ENCODE measurements at places on chromosomes 7 and 10.

DNA sequence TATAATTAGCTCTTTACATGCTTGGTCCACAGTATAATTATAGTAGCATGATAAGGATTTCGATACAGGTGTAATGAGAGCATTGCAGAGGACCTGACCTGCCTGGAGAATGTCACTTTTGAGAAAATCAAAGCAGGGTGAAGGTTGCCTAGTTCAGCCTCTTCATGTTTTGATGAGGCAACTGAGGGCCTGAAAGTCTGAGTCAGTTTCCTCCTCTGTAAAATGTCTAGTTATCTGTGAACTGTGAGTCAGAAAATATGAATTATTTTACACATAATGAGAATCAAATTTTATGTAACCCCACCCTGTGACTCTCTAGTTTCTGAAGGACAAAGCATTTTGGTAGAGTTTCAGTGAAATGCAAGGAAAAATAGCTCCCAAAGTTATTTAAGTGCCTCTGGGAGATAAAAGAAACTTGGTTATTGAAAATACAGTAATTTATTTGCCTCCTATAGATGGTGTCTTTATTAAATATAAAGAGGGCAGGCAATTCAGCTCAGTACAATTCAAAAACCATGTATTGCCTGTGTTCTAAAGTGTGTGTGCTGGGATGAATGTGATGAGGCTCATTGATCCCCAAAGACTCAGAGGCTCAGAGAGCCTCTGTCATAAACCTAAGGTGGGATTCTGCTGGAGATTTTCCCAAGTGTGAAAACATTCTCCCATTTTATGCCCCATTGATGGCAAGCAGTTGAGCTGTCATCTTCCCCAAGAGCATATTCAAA is 37.3 kb upstream of the SAMD9L start:
- no peak for DNase-seq

GRCh38 chr7:92121681-92122080 is 12.6 kb downstream of the CYP51A1 start:
- DNase-seq = no peak

DNA sequence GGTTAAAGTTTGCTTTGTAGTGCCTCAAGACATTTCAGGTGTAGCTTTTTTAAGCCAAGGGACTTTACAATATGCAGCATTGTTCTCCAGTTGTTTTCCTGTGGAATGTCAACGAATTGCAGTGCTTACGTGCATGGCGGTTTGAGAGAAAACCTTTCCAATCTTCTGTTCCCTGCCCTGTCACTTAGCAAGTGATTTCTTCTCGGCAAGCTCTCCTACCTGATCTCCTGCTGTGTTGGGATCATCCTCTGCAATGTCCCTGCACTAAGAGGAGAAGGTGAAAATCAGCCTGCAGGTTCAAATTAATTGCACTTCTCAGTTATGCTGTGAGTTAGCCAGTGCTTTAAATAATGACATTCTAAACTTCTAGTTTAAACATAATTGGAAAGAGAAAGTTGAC is 197.6 kb upstream of the FZD1 start:
- DNase-seq = no peak

DNA sequence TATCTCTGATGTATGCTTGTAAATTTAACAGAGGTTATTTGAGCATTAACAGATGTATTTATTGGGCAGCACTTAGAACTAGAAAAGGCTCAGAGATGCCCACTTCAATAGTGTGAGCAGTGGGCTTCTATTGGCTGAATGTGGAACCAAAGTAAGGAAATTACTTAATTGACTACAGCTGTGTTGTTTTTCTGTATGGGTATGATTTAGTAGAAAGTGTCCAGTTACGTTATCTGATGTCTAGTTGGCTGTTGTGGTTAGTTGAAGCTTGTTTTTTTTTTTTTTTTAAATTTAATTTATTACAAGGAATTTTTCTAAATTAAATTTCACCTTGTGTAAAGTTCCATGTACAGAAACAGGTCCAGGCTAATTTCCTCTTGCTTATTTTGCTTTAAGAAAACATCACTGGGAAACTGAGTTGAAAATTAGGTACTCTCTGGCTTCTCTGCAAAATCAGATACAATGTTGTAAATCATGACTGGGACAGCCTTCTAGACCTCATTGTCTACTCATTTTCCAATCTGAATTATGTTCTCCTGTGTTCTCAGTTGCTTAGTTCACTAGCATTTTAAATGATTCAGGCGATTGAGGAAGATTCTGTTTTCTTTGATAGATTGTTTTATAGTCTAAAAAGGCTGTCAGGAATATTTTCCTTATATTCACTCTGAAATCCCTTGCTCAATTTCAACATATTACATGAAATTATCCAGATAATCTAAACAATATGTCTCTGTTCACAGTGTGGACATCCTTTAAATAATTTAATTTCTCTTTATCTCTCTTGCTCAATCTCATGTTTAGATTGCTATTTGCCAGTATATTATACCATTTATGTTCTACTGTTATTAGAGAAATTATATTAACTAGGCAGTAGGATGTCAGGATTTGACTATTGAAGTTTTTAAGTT is 53.0 kb downstream of the PHF14 start:
- no peak for DNase-seq

- DNase-seq = peak; percentile 97
Observed at GRCh38 chr7:44581879-44582603, at the start of gene TMED4. Gene TMED4 (minus strand): TSS chr7:44582231. CDS start chr7:44582206, 25 bp downstream.

GRCh38 chr7:38232502-38233366 is 40.7 kb downstream of the TARP start:
- no peak for DNase-seq

- DNase-seq = no peak
Observed at GRCh38 chr7:100396421-100396982, 23.2 kb downstream of the PILRA start.

GRCh38 chr10:103499881-103500280 is 6.4 kb downstream of the NEURL1 start:
- no peak for DNase-seq

DNA sequence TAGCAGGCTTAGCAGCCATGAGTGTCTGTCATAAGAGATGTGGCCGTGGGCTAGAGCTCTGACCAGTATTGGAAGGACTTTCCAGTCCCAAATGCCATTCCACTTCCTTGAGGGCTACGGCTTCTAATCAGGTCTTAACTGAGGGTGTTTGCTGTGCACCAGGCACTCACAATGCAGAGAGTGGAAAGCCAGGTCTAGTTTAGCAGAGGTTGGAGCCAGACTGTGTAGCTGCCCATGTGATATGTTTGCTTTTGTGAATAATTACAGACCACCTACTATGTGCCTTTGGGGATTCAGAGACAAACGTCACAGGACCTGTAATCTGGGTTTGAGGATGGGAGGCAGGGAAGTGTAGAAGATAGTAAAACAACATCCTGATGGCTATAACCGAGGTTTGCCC is 79.8 kb downstream of the WDFY4 start:
- no peak for DNase-seq

DNA sequence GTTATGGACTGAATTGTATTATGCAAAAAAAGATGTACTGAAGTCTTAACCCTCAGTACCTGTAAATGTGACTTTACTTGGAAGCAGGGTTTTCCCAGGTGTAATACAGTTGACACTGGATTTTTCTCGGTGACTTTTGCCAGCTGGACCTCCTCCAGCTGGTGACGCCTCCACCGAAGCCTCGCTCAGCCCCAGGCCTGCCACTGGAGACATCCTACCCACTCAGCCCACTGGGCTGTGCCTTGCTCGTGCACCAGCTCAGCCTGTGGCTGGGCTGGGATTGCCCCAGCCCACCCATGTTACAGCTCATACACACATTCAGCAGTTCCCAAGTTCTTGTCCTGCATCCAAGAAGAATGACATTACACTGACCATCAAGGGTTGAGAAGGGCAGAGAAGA is 42.4 kb upstream of the GPR22 start:
- no peak for DNase-seq

- no peak for DNase-seq
Observed at GRCh38 chr10:60335708-60336107, 54.0 kb downstream of the ANK3 start.

DNA sequence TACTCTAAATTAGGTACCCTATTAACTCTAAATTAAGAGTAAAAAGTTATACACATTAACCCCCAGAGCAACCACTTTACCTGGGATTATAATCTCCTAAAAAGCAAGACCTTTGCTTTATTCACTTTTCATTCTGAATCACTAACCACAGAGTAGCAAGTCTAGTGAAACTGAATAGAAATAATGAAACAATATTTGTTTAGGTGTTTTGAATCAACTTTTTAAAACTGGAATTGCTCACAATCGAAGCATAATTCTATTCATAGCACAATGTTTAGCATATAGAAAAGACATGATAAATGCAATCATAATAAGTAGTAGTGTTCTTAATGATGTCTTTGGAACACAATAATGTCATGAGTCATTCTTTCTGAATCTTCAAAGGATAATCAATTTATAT is 37.0 kb upstream of the CASD1 start:
- no peak for DNase-seq

DNA sequence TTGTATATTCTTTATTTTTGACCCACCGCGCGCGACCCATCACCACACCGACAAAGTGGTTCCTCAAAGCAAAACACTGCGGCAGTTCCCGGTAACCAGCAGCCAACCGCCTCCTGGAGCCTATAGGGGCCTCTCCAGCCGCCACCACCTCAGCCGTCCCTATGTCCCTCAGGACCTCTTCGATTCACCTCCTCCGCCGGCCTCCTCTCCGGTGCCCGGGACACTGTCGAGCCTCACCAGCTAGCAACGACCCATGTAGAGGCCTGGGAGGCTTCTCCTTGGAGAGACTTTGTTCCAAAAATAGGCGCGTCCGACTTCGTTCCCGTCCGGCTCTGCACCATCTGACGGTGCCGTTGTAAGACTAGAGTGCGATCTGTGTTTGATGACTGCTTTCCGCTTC is 158.8 kb downstream of the HGF start:
- no peak for DNase-seq

DNA sequence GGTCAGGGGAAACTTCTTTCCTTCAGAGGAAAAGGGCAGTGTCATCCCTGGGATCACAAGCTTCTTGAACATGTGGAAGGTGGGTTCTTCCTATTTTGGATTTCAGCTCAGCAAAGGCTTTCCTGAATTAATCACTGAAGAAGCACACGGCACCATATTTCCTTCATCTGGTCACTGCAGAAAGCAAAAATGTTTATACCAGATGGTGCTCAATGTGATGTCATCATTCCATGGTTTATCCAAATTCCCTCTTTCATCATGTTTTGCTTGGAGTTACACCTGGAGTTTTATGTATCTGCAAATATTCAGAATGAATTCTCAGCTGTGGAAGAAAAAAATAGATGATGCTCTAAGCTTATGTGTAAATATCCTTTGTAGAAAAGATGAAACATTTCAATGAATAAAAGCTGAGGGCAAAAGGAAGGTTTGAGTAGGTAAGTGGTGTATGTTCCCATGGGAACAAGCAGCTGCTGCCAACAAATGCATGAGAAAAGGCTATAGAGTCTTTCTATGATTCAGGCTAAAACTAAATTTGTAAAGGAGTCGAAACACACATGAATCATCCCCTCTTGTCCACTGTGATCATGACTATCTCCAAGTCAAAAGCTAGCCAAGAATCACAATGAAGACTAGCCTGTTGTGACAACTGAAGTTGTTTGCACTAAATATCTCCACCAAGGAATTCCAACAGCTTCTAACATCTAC is 26.9 kb upstream of the BPGM start:
- DNase-seq = no peak

DNA sequence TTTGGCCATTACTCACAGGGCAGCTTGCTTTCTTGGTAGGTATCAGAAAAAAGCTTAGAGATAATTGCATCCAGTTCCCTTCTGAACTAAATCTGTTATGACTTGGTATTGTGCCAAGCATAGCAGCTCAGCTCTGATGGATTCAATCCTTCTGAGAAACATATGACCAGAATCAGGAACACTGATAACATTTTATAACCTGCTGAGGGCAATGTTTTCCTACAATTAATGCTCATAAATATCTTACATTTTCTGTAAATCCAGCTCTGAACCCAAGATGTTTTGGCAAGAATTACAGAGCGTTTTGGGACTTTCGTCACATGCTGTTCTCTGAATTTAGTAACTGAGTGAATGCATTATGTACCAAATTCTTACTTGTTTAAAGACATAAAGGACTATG is 167.8 kb downstream of the KIF20B start:
- no peak for DNase-seq

DNA sequence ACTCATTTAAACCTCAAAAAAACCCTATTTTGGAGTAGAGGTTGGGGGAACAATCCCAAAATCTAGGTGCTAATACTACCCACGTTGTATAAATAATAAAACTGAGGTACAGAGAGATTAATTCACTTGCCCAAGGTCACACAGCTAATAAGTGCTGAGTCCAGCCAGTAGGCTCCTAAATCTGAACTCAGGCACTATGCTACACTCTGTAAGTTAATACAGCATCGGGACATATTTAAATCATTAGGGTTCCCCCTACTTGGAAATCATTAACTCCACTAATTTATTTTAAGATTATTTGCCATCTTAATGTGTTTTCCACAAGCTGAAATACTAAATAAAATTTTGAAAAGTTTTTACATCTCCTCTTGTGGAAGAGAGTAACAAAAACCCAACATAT is 24.2 kb downstream of the PIP4K2A start:
- DNase-seq = no peak

- no peak for DNase-seq
Observed at GRCh38 chr7:93040355-93040754, 77.4 kb downstream of the SAMD9 start.

- DNase-seq = no peak
Observed at GRCh38 chr7:27835376-27835775, 95.4 kb downstream of the TAX1BP1 start.

- DNase-seq = no peak
Observed at GRCh38 chr7:27367933-27368549, 125.4 kb downstream of the EVX1 start.

GRCh38 chr10:5595591-5595990 is 70.8 kb downstream of the ASB13 start:
- no peak for DNase-seq

DNA sequence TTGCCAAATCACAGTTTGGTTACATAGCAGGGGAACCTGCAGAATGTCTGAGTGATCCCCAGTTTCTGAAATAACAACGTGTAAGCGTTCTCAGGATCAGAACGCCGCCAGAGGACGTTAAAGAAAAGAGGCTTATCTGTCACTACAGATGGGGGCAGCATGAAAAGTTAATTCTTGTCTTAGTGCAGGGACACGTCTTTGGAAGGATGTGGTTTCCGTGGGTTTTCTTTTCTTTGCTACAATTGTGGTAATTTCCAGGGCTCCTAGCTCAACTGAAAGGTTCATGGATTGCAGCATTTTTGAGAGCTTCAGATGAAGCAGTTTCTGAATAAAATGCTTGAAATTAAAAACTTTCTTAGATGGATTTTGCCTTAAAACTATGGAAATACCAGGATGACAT is 106.6 kb downstream of the PRKCQ start:
- DNase-seq = no peak

- DNase-seq = no peak
Observed at GRCh38 chr7:123581162-123581459, 20.5 kb upstream of the ASB15 start.

- no peak for DNase-seq
Observed at GRCh38 chr10:25117757-25118156, 57.0 kb upstream of the GPR158 start.

DNA sequence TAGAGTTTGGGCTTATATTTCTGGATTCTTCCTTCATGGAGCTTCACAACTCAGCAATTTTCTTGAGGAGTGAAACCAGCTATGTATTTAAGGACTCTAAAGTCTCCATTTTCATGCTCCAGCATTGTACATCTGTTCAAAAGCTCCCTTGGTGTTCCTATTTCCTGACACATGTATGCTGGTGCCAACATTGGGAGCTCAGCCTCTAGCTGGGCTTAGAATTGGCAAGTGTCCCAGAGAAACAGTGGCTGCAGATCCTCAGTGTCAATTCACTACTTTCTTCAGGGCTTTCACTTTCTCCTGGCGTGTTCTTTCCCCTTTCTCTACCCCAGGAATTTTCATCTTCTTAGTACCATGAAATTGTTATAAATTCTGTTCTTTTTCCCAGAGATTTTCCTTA is 103.1 kb downstream of the ZNF467 start:
- DNase-seq = no peak

- DNase-seq = no peak
Observed at GRCh38 chr7:114644455-114644854, 229.8 kb downstream of the FOXP2 start.
